ENCODE measurements at places on chromosomes 6 and 20. TPM values are rescaled to one million over a fixed set of nuclear protein-coding genes. Genes with fewer than 3 reads are reported as not detected.
A peak's percentile ranks its signal among the peaks of the same experiment; 100 is the strongest.

HRH3 gene
- not detected for total RNA-seq

PTK6 gene
- total RNA-seq, result not detected

CRISP3 gene
- total RNA-seq, result not detected

DNA sequence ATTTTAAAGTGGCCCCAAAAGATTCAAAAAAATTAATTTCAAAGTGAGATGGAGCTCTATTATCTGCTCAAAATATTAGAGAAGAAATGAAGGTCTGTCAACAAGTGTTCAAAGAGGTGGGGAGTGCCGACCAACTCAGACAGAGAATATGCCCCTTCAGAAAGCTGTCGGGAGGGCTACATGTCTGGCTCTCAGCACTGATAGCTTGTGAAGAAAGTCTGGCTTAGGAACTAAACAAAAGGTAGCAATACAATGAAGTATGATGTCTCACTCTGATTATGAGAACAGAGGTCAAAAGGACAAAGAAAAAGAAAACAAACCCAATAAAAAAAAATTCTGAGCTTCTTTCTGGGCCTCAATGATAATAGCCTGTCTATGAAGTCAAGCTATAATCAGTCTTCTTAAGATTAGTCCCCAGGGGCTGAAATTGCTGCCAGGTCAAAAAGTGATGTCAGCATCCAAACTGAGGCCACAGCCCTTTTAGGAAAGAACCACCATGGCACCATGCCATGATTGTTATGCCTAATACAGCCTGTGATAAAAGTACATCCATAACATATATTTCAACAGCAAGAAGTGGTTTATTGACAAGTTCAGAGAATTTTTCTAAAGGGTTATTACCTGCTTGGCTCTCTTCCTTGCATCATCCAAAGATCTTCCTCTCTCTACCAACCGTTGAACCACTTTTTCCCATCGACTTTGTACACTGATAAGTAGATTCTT lies 150.9 kb downstream of the DST start:
- no peak for DNase-seq

DNA sequence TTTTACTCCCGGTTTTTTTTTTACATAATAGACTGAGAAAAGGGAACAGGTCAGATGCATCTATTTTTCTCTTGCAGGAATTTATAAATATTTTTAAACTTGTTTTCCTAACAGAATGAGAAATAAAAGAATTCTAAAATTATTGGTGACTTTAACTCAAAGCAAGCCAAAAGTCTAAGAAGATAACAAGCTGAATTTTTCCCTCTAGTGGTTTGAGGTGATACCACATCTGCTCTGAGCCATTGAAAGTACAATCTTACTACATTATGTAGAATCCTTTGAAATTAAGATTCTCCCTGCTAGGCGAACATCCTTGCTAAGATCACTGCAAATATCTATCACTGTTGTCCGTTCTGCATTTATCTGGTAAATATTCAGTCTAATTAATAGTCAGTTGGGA lies 10.7 kb upstream of the STMND1 start:
- DNase-seq, result no peak

DNA sequence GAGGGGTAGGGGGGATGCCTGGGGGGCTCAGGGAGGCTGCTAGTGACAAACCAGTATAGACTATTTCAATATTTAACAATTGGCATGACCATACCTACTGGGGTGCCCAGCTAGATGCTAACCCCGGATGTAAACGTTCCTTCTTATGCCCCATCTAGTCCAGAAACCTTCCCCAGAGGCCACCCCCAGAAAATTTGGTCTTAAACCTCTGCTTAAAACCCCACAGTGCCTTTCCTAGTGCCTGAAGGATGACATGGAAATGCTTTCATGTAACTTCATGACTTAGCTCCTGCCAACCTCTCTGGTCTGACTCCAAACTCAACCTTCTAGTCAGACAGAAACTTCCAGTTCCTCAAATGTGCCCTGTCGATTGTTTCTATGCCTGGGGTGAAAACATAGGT lies 52.0 kb downstream of the JPH2 start:
- DNase-seq, result peak; percentile 64

- no peak for DNase-seq
Measured at GRCh38 chr6:108476847-108477430, 83.8 kb upstream of the FOXO3 start.

- no peak for DNase-seq
Measured at GRCh38 chr20:19588241-19588640, 169.8 kb upstream of the RIN2 start.

GRCh38 chr6:109051301-109052017 lies 43.2 kb downstream of the SESN1 start:
- DNase-seq, result no peak

- no peak for DNase-seq
Measured at GRCh38 chr6:27667657-27668441, 194.9 kb upstream of the ZNF184 start.

DNA sequence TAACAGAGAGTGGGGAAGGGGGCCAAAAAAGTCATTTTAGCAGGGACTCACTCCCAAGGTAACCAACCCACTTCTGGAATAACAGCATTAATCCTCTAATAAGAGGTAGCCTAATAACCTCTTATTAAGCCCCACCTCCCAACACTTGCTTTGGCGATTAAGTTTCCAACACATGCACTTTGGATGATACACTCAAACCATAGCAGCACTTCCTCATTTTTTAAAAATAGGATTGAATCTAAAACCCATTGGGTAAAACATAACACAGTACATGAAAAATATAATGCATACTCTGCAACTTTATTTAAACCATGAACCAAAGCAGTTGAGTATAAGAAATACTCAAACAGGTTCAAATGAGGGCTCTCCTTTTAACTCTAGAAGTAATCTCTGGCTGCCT lies 318.3 kb downstream of the HACE1 start:
- no peak for DNase-seq

GRCh38 chr6:77466055-77466450 lies 2.8 kb upstream of the HTR1B start:
- DNase-seq, result no peak

DNA sequence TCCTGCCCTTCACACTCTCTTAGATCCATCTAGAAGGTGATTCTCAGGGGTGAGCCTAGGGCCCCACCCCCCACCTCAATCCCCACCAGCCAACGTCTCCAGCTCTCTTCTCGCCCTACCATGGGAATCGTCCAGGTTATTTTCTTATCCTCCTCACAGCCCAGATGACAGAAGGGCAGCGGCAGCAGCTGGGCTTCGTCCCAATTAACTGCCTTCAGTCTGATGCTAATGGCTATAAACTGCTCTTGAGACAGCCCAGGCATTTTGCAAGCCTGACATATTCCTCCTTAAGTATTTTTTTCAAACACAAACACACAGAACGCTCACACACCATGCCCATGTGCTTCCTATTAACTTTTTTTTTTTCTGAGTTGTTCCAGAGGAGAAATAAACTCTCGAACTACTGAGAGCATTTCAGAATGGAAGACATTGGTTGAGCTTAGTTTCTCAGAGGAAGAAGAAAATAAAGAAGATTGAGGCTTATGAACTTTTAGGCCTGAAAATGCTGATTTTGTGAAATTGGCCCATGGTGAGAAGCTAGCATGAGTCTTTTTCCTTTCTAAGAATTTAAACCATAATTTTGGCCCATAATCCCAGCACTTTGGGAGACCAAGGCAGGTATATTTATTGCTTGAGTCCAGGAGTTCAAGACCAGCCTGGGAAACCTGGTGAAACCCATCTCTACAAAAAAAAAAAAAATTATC lies 124.6 kb downstream of the EYA2 start:
- peak; percentile 87 for DNase-seq

DNA sequence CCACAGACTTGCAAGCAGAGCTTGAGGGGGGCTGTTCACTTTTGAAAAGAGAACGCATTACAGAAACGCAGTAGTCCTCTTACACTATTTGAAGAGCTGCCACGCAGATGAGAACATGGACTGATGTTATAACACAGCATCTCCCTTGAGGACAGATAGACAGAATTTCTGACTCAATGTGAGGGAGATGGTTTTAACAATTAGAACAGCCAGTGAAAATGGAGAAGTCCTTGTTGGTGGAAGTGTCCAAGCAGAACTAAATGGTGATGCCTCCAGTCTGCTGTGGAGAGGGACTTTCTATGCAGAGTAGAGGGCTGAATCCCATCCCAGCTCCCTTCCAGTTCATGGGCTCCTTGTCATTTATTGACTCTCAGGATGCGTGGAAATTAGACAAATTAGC lies 100.0 kb downstream of the RREB1 start:
- DNase-seq, result no peak

DNA sequence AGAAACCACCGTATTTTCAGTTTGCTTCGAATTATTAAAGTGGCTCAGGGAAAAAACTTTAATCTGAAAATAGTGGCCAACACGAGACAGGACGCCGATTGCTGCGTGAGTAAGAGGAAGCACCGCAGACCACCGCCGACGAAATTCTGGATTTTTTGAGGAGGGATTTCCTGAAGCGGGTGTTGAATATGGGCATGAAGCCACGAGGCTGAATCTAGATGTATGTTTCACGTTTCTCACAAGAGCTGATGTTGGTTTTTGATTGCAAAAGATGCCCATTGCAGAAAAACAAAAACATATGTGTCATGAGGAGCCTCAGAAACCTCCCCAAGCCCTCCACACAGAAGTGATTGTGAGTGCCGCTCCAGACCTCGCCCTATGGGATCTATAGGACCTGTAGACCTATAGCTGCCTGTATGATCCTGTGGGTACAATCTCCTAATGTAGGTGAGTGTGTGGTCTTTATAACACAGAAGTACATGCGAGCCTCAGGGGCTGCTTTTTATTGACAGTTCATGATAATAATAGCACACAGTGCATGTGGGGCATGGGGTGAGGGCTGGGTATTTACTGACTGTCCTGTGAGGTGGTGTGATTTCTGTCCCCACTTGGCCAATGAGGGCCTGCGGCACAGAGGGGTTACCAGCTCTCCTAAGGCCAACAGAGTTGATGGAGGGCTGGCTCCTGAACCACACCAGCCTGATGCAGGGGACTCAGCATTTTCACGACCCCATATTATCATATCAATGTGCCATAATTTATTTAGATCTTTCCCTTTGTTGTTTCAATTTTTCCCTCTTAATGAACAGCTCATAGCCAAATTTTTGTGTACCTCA lies 243.9 kb downstream of the DLL1 start:
- peak; percentile 50 for DNase-seq

Data from sigmoid colon (tissue), 7 donors.